NT2/D1 (cell line): ENCODE measurements at places on chromosomes 6 and 20.

DNA sequence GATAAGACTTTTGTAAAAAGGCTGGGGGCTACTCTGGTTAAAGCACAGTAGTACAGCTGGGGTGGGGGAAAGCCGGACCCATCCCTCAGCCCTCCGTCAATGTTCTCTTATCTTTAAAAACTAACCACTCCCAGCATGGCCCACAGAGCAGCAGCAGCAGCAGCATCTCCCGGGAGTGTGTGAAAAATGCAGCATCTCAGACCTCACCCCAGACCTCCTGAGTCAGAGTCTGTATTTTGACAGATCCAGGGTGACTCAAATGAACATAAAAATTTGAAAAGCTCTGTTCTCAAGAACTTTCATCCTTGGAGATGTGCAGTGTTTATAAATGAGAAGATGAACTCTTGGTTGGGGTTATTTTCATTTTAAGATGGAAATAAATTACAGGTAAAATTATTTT lies 277.7 kb upstream of the ECI2 start:
- no peak for DNase-seq

- DNase-seq: no peak
Measured at GRCh38 chr20:44956410-44956809, 3.8 kb downstream of the TOMM34 start.

- DNase-seq: no peak
Measured at GRCh38 chr6:82872185-82872584, 193.5 kb downstream of the UBE3D start.

- no peak for DNase-seq
Measured at GRCh38 chr6:154613137-154613676, 102.7 kb upstream of the CNKSR3 start.

DNA sequence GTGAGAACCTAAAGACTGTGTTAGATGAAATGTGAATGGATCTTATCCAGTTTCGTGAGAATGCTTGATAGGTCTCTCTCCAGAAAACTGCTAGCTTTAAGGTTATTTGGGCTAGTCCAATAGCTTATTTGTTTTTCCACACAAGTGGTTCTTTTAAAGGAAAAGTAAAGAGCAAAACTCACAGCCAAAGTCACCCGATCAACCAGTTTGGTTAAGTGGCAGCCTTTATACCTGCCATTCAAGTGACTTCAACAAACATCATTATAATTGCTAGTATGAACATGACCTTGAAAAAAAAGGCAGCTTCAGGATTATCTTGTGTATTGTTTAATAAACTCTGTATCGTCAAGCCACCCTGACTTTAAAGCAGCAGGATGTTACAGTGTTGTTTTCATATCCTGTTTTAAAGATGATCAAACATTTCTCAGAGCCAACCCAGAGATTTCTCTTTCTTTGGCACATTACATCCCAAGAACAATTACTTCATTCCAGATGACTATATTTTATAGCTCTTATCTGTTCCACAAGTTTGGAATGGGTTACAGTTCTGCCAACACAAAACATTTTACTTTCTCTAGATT lies 253.4 kb downstream of the EPHA7 start:
- DNase-seq: no peak

- peak; percentile 87 for DNase-seq
Measured at GRCh38 chr6:131950767-131951575, at the start of gene CCN2. CCN2 (minus strand) TSS chr6:131951372; CDS start chr6:131951172, 200 bp downstream.

GRCh38 chr6:139473231-139473701 lies 98.8 kb upstream of the CITED2 start:
- no peak for DNase-seq

- DNase-seq: no peak
Measured at GRCh38 chr6:163417595-163417994, 3.1 kb downstream of the QKI start.

DNA sequence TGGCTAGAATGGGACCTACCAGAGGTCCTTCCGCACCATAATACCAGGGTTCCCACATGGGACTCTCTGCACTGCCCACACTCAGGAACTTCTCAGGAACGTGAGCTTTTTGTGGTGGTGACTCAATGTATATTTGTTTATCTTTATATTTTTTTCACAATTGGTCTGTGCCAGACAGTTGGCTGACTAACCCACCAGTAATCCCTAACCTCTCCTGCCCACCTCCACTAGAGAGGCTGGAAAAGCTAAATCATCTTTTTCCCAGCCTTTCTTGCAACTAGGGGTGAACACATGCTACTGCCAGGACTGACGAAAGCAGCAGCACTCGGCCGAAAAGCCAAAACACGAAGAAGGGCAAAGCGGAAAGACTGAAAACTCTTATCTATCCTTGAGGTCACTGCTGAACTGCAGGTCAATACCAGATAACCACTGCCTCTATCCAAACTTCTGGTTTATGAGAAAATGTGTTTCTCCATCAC lies 112.9 kb downstream of the TRERF1 start:
- DNase-seq: no peak

DNA sequence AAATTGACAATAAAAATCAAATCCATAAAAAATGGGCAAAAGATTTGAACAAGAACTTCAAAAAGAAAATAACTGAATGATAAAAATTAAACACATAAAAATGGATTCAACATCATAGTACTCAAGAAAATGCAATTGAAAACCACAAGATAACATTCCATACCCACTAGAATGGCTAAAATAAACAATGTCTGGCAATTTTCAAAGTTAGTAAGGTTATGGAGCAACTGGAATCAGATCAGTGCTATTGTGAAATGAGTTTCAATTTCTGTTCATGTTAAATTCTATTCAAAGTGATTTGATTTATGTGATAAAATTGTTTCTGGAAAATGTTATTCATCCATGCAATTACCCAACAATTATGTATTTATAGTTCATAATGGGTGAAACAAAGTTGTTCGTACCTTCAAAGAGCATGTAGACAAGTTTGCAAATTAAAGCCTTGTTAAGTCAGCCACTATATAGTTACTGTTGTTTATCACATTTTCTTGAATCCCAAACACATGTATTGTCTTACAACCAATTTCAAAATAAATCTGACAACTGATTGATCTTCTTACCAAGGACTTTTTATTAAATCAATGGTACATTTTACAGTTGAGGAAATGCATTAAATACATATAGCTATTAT lies 151.5 kb upstream of the CENPW start:
- no peak for DNase-seq

- no peak for DNase-seq
Measured at GRCh38 chr6:81613606-81614005, 138.9 kb downstream of the TENT5A start.

DNA sequence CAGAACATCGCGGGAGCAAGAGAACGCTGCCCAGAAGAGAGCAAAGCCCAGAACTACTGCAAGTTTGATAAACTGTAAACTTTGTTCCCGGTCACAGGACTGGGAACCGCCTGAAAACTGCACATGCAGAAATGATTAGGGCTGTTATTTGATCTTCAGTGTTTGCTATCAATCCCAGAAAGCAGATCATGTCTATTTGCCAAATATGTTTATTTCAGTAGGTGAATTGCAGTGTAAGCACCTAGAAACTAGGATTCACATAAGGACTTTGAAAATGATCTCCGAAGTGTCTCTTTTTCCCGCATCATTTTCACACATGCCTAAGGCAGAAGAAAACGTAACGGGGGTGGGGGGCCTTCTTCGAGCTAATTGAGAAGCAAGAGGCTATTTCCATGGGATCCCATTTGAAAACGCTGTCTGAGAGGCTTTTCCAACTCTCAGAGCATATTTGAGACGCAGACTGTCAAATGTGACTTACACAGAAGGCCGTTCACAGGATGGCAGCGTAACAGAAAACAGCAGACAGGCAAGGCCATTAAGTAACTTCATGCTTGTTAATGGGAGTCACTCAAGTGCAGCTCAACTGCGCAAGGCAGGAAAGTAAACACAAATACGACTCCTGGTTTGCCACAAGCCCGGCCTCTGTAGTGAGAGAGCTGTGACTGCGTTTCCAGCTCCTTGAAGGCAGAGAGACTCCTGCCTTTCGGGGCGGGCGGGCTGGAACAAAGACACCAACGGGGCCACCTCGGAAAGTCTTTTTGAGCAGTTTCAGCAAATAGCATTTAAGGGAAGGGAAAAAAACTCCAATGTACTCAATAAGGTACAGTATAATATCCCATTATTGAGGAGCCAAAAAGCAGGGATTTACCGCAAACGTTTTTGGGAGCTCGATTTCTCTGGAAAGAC lies 144.7 kb upstream of the ZNF217 start:
- peak; percentile 81 for DNase-seq

GRCh38 chr6:52020945-52021570 lies 66.4 kb downstream of the PKHD1 start:
- no peak for DNase-seq

- DNase-seq: peak; percentile 25
Measured at GRCh38 chr20:2130683-2131082, 29.1 kb downstream of the STK35 start.

DNA sequence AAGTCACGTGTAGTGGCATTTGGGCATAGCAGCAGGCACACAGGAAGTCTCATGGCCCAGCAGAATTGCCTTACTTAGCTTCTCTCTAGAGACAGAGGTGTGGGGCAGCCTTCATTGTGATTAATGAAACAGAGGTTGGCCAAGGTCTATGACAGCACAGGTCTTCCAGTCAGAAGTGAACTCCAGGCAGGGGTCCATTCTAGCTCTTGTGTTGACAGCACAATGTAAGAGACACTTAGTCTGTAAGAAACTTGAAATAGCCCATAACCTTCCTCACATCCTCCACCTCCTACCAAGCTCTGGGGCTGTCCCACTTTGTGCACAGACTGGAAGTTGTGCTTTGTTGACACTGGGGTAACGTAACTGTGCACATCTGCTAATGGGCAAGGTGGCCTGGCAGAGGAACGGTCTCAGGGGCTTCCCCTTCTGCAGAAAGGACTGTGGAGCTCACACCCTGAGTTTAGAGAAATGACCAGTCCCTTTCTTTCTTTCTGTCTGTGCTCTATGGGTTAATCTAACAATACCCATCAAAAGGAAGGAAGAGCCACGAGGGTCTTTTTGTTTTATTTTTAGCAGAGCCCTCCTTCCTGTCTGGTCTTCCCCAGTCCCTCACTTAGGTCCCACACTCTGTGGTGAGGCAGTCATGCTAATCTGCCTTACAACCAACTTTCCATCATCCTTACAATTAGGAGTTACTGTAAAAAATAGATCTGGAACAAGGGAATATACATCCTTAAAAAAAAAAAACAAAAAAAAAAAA lies 35.6 kb upstream of the TAGAP start:
- DNase-seq: no peak

GRCh38 chr6:170212051-170212756 lies 78.7 kb downstream of the DLL1 start:
- DNase-seq: no peak
